ENCODE measurements at places on chromosomes 2 and 18. TPM values are rescaled to one million over a fixed set of nuclear protein-coding genes. Genes with fewer than 3 reads are reported as not detected.
A peak's percentile ranks its signal among the peaks of the same experiment; 100 is the strongest.

FNDC4 gene
- 0.10 TPM for total RNA-seq

DOCK10 gene
- 144 TPM for total RNA-seq

LCT gene
- 0.41 TPM for total RNA-seq

UGT1A5 gene
- total RNA-seq: not detected

SLC39A10 gene
- 32.5 TPM for total RNA-seq

FOXI3 gene
- total RNA-seq: not detected

- H3K27ac ChIP-seq: peak overlapping the region; percentile 77
- H3K27me3 ChIP-seq: peaks cover 2% of the 10 kb centered on the region
- DNase-seq: no peak
- H3K36me3 ChIP-seq: no peaks in the 10 kb centered on the region
- H3K4me1 ChIP-seq: peaks cover 8% of the 10 kb centered on the region
Observed at GRCh38 chr2:227805578-227805977, 8.1 kb upstream of the CCL20 start.

DNA sequence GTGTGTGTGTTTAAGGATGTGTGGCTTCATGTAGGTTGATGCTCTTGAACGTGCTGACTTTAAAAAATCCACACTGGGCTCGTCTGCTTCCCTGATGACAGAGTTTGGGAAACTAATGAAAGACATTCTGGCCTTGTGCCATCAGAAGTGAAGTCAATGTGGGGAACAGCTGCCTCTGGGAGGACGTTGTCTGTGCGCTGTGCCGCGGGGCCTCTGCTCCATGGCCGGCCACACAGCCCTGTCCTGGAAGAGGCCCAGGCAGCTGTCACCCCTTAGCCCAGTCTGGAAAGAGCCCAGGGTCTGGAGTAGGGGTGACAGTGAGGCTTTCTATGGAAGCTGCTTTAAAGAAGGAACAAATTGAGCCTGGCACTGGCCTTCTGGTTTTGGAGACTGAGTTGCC is 155.8 kb downstream of the SH3RF3 start:
- no peaks in the 10 kb centered on the region for H3K36me3 ChIP-seq
- no peak overlapping the region for H3K27ac ChIP-seq
- no peak for DNase-seq
- H3K4me3 ChIP-seq: no peak overlapping the region
- H3K27me3 ChIP-seq: peaks cover 11% of the 10 kb centered on the region
- no peaks in the 10 kb centered on the region for H3K4me1 ChIP-seq

- DNase-seq: no peak
- H3K4me1 ChIP-seq: peaks cover 93% of the 10 kb centered on the region
- peak overlapping the region; percentile 99 for H3K27ac ChIP-seq
- peak overlapping the region; percentile 37 for H3K4me3 ChIP-seq
- H3K27me3 ChIP-seq: no peaks in the 10 kb centered on the region
Observed at GRCh38 chr2:174608866-174609214, 11.2 kb upstream of the WIPF1 start.

DNA sequence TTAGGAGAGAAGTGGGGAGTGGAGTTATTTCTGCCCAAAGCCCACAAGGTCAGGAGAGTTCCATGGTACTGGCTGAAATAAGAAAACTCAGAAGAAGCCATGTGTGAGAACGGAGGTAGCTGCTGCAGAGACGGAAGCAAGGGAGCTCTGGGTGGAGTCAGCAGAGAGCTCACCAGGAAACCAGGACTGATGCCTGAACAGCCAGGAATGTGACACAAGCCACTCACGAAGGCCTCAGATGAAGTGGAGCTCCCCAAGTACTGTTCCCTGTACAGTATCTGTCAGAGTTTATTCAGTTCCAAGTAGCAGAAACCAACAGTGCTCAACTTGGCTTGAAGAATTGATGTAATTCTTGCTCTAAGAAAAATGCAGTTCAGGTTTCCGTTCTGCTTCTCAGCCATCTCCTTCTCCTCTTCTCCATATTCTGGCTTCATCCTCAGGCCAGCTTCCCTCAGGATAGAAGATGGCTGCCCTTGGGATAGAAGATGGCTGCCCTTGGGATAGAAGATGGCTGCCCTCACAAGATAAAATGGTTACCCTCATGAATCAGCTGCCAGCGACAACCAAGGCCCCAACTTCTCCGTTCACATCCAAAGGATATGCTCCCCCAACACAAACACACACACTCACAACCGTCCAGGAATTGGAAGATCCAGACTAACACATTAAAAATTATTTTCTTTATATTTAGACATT is 117.4 kb upstream of the SH3BP4 start:
- H3K4me3 ChIP-seq: no peak overlapping the region
- peaks cover 2% of the 10 kb centered on the region for H3K27me3 ChIP-seq
- H3K27ac ChIP-seq: no peak overlapping the region

DNA sequence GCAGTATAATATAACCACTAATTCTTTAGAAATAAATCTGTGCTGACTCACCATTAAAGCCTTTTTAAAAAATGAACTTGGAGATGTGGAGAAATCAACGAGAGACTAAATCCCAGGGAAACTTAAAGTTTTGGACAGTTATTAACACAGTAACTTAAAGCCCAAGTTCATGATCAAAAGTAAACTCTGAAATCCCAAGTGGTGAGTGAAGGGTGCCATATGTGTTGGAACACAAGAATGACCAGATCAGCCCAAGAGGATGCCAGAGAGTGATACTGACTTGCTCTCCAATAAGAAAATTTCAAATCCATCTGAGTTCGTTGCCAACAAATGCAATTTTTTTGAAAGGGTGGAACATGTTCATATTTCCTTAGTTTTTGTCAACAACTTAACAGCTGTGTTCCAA is 838.1 kb upstream of the ACVR2A start:
- no peaks in the 10 kb centered on the region for H3K36me3 ChIP-seq
- H3K4me1 ChIP-seq: no peaks in the 10 kb centered on the region
- H3K27me3 ChIP-seq: peaks cover 2% of the 10 kb centered on the region
- no peak for DNase-seq
- no peak overlapping the region for H3K27ac ChIP-seq

DNA sequence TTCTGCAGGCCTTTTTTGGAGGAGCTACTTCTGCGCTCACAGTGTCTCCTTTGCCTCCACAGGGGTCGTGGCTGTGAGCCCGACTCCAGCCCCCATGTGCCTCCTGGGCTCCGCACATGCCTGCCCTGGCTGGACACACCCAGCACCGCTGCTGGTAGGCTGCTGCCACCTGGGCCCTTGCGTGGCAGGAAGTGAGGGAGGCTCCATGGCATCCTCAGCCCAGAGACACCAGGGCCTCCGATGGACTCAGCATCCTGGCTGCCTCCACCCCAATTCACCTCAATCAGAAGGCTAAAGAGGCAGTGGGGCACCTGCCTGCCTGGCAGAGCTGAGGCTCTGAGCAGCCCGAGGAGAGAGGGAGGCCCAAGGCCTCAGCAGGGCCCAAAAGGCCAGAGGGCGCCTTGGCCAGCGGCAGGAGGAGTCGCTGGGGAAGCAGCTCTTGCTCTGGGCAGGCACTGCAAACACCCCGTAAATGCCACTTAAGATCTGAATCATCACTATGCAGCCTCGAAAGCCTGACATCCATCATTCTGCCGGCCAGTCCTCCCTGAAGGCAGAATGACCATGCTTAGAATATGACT is 68.3 kb upstream of the OTOS start:
- no peak overlapping the region for H3K27ac ChIP-seq
- H3K27me3 ChIP-seq: peaks cover 2% of the 10 kb centered on the region
- no peak for DNase-seq
- no peak overlapping the region for H3K4me3 ChIP-seq

DNA sequence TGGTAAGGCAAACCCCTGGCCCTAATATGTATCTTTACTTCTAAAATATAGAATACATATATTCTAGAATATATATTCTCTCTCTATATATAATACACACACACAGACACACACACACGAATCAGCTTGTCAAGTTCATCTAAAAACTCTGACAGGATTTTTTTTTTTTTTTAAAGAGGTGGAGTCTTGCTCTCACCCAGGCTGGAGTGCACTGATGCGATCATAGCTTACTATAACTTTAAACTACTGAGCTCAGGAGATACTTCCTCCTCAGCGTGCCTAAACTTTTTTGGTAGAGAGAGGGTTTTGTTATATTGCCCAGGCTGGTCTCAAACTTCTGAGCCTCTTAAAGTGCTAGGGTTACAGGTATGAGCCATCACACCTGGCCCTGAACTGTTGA is 45.2 kb downstream of the DOK1 start:
- no peak overlapping the region for H3K27ac ChIP-seq
- peaks cover 13% of the 10 kb centered on the region for H3K4me1 ChIP-seq
- no peak overlapping the region for H3K4me3 ChIP-seq

GRCh38 chr2:202564226-202564625 is 70.5 kb upstream of the FAM117B start:
- H3K4me1 ChIP-seq: no peaks in the 10 kb centered on the region
- H3K27ac ChIP-seq: no peak overlapping the region
- DNase-seq: no peak
- H3K36me3 ChIP-seq: no peaks in the 10 kb centered on the region
- no peaks in the 10 kb centered on the region for H3K27me3 ChIP-seq

DNA sequence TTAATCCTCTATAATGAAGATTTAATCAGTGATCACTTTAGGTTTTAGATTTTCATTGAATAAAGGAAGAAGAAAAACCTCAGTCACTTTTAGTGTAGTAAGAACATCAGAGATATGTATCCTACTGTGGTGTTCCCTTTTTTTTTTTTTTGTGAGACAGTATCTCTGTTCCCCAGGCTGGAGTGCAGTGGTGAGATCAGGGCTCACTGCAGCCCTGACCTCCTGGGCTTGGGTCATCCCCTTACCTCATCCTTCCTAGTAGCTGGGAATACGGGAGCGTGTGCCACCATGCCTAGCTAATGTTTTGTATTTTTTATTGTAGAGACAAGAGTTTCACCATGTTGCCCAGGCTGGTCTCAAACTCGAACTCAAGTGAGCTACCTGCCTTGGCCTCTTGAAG is 5.1 kb downstream of the SLC39A10 start:
- H3K4me3 ChIP-seq: peak overlapping the region; percentile 7
- no peak overlapping the region for H3K27ac ChIP-seq

- no peak overlapping the region for H3K4me3 ChIP-seq
- no peak overlapping the region for H3K27ac ChIP-seq
- no peaks in the 10 kb centered on the region for H3K4me1 ChIP-seq
- no peaks in the 10 kb centered on the region for H3K36me3 ChIP-seq
Observed at GRCh38 chr2:20999906-21000645, 43.8 kb downstream of the APOB start.

DNA sequence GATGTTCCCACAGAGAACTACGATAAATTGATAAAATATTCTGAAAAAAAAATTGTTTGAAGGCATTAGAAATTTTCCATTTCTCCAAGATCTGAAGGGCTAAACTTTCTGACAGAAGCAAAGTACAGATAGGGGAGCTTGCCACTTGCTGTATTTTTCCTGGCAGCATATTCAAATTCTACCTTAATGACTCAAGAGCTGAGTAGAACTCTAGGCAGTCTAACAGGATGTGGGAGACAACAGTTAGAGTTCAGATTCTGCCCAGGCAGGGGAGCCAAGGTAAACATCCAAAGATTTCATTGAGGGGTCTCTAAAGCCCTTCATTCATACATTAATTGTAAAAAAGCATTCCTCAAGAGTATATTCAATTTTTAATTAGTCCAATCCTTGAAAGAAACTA is 46.0 kb upstream of the RIT2 start:
- no peak overlapping the region for H3K27ac ChIP-seq
- H3K4me1 ChIP-seq: no peaks in the 10 kb centered on the region
- no peak overlapping the region for H3K4me3 ChIP-seq
- no peaks in the 10 kb centered on the region for H3K27me3 ChIP-seq
- H3K36me3 ChIP-seq: no peaks in the 10 kb centered on the region

DNA sequence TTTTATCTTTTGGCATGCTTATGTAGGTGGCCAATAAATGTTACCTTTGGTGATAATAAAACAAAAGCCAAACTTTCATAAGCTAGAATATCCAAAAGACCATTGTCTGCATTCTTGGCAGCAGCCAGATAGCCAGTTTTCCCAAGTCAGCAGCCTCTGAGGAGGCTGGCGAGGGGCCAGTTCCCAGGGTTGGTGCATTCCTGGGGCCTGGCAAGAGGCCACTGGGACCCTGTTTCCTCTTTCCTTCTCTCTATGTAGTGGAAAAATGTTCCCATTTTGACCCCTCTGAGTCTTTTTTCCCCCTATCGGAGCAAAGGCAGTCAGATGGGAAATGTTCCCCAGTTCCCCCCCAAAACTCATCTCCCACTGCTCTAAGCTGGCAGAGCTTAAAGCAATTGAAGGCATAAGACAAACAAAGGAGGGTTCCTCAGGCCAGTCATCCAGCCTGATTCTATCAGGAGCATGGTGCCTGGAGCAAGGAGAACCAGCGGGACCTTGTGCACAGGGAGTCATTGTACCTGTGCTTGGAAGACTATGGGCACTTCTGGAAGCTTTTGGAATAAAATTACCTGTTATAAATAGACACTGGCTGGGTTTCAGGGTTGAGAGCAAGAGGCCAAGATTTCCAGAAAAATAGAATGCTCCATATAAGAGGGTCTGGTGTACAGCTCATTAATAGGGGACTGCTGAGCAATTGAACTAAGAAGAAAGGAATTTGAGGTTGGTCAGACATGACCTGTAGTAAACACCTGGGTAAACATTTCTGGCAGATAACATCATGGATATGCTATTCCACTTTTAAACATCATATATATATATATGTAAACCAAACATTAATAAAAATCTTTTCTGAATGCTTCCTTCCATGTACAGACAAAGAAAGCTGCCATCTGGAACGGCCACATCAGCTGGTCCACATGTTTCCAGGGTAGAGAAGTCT is 63.4 kb downstream of the NCKAP5 start:
- no peaks in the 10 kb centered on the region for H3K27me3 ChIP-seq
- H3K4me1 ChIP-seq: no peaks in the 10 kb centered on the region
- no peak overlapping the region for H3K4me3 ChIP-seq
- no peak overlapping the region for H3K27ac ChIP-seq
- no peak for DNase-seq
- no peaks in the 10 kb centered on the region for H3K36me3 ChIP-seq

- H3K27ac ChIP-seq: no peak overlapping the region
- H3K4me3 ChIP-seq: no peak overlapping the region
- H3K4me1 ChIP-seq: no peaks in the 10 kb centered on the region
- H3K36me3 ChIP-seq: no peaks in the 10 kb centered on the region
Observed at GRCh38 chr2:23712756-23713151, 214.2 kb downstream of the ATAD2B start.
